ENCODE measurements at places on chromosomes 5 and 9.
A peak's percentile ranks its signal among the peaks of the same experiment; 100 is the strongest.

GRCh38 chr5:153099328-153099727, 391.1 kb upstream of the GRIA1 start:
- H3K4me1 ChIP-seq = no peaks in the 10 kb centered on the region
- H3K4me3 ChIP-seq = no peak overlapping the region
- no peak for DNase-seq

DNA sequence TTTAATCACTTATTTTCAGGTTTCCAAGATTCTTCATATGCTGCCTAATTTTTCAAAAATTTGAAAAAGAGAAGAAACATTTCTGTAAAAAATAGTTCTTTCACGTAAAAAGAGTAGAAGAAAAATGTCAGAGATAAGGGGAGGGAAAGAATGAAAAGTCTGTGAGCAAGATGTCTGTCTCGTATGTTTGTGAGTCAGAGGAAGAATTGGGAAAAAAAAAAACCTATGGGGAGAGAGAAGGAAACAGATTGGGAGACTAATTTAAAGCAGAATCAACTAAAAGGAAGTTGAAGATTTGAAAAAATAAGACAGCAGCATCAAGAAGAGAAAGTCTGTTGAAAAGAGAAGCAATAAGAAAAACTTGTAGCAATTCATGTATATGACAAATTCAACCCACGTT, 456.3 kb downstream of the HINT1 start:
- no peaks in the 10 kb centered on the region for H3K36me3 ChIP-seq
- no peak overlapping the region for H3K4me3 ChIP-seq
- no peak for DNase-seq

DNA sequence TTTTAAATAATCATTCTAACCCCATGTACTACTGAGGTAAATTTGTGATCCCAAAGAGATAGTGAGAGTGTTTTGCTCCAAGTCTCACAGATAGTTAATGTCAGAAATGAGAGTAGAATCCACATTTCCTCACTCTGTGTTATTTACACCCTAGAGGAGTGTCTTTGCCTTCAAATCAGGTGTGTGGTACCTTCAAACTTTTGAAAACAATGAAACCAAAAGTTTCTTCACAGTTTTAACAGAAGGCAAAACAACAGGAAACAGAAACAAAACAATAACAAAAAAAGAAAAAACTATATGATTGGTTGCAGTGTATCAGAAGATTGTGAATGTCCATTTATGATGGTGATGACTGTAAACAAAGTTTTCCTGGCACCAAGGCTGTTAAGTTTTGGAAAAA, 85.9 kb downstream of the ERBIN start:
- peaks cover 15% of the 10 kb centered on the region for H3K4me1 ChIP-seq
- H3K27me3 ChIP-seq = no peaks in the 10 kb centered on the region

DNA sequence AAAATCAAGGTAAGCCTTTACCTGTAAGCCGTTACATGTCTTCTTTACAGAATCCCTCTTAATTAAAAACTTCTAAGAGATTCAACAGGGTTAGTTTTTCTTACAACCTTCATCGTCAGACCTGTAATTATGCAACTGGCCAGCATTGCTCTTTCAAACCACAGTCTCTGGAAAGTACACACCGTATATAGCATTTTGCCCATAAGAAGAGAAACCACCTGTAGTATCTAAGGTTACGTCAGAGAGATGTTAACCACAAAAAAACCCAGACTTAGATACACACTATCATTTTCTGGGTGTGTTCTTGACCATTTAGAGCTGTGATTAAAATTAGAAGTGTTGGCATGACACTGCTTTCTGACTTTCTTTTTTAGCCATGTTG, 140.0 kb downstream of the MUSK start:
- no peaks in the 10 kb centered on the region for H3K27me3 ChIP-seq
- no peaks in the 10 kb centered on the region for H3K4me1 ChIP-seq
- H3K27ac ChIP-seq = no peak overlapping the region
- H3K4me3 ChIP-seq = no peak overlapping the region
- H3K36me3 ChIP-seq = no peaks in the 10 kb centered on the region

- no peaks in the 10 kb centered on the region for H3K27me3 ChIP-seq
- no peak overlapping the region for H3K4me3 ChIP-seq
- H3K36me3 ChIP-seq = no peaks in the 10 kb centered on the region
- H3K27ac ChIP-seq = peak overlapping the region; percentile 91
- H3K4me1 ChIP-seq = peaks cover 33% of the 10 kb centered on the region
- DNase-seq = no peak
These were observed 77.7 kb upstream of the IL17B start for GRCh38 chr5:149456597-149457392.

DNA sequence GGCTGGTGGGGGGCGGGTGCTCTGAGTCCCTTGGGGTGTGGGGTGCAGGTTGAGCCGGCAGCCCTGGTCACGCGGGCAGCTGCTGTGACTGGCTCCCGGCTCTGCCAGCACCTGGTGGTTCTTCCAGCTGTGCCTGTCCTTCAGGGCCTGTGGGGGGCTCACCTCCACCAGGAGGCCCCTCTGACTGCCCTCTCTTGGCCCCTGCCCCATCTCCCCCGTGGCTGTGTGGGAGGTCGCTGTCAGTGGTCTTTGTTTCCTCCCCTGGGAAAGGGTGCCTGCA, 3.3 kb downstream of the RXRA start:
- peak overlapping the region; percentile 95 for H3K27ac ChIP-seq
- peak overlapping the region; percentile 63 for H3K4me3 ChIP-seq
- H3K36me3 ChIP-seq = no peaks in the 10 kb centered on the region
- H3K27me3 ChIP-seq = no peaks in the 10 kb centered on the region
- H3K4me1 ChIP-seq = peaks cover 80% of the 10 kb centered on the region

DNA sequence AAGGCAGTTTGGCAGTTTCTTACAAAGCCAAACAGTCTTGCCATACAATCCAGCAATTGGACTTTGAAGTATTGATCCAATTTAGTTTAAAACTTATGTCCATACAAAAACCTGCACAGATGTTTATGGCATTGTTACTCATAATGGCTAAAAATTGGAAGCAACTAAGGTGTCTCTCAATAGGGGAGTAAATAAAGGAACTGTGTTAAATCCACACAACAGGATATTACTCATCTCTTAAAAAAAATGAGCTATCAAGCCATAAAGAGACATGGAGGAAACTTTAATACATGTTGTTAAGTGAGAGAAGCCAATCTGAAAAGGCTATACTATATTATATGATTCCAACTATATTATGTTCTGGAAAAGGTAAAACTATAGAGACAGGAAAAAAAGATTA, 313.6 kb upstream of the CD180 start:
- H3K27me3 ChIP-seq = no peaks in the 10 kb centered on the region
- H3K4me3 ChIP-seq = no peak overlapping the region
- H3K36me3 ChIP-seq = no peaks in the 10 kb centered on the region
- H3K27ac ChIP-seq = no peak overlapping the region
- no peaks in the 10 kb centered on the region for H3K4me1 ChIP-seq

DNA sequence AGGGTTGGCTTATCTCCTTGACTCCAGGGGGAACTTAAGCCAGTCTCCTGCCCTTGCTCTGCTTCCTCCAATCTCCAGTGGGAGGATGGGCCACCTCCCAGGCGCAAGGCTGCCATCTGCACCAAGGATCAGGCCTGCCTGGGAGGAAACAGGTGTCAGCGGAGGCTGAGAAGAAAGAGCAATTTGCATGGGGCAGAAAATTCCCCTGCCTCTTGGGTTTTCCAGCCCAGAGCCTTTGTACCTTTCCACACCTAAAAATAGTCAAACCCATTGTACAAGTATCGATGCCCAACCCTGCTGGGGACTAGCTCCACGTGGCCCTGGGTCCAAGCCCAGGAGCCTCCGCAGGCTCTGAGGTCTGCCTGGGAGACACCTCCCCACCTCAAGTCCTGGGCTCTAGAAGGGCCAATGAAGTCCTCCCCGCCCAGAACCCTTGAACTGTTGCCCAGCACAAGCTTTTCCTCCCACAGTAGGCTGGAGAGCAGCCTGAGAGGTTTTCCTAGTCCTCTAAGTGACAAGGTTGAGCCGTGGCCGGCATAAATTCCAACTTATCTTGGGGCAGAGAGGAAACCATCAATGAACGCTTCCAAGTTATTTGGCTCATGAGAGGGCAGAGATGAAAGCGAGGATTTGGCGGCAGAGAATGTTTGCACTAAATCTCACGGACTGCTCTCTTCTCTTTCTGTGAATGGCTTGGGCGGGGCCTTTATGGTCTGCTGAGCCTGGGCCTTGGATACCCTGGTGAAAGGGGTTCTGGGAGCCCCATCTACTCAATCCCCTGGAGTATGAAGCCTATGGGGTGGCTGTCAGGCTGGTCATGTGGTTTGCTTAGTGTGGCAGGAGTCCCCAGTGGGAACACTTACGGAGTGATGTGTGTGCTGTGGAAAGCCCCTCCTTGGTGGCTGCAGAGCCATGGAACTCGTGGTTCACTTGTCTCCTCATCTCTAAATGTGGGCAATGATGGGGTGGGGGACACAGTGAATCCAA, 15.6 kb downstream of the JADE2 start:
- no peak overlapping the region for H3K4me3 ChIP-seq
- H3K4me1 ChIP-seq = peaks cover 39% of the 10 kb centered on the region
- no peaks in the 10 kb centered on the region for H3K36me3 ChIP-seq
- no peak for DNase-seq
- H3K27ac ChIP-seq = no peak overlapping the region
- H3K27me3 ChIP-seq = no peaks in the 10 kb centered on the region

- H3K4me3 ChIP-seq = no peak overlapping the region
- no peak for DNase-seq
- no peaks in the 10 kb centered on the region for H3K27me3 ChIP-seq
- H3K4me1 ChIP-seq = no peaks in the 10 kb centered on the region
- H3K36me3 ChIP-seq = no peaks in the 10 kb centered on the region
These were observed 395.5 kb upstream of the IRX1 start for GRCh38 chr5:3199962-3200755.

GRCh38 chr5:119307170-119307569, 48.6 kb upstream of the TNFAIP8 start:
- no peak overlapping the region for H3K4me3 ChIP-seq
- H3K27ac ChIP-seq = no peak overlapping the region
- no peaks in the 10 kb centered on the region for H3K36me3 ChIP-seq
- H3K4me1 ChIP-seq = peaks cover 21% of the 10 kb centered on the region
- DNase-seq = no peak
- H3K27me3 ChIP-seq = no peaks in the 10 kb centered on the region

All from vagina (tissue), 2 donors.